Liver (tissue), 10 donors: ENCODE measurements at places on chromosomes 16 and 17. TPM values are rescaled to one million over a fixed set of nuclear protein-coding genes. Genes with fewer than 3 reads are reported as not detected.
A peak's percentile ranks its signal among the peaks of the same experiment; 100 is the strongest.

The FBXW10 gene
- total RNA-seq = 0.08 TPM

The ACSM2A gene
- total RNA-seq = 30.1 TPM

The IGF2BP1 gene
- total RNA-seq = 22.6 TPM

The ZG16 gene
- total RNA-seq = 0.19 TPM

DNA sequence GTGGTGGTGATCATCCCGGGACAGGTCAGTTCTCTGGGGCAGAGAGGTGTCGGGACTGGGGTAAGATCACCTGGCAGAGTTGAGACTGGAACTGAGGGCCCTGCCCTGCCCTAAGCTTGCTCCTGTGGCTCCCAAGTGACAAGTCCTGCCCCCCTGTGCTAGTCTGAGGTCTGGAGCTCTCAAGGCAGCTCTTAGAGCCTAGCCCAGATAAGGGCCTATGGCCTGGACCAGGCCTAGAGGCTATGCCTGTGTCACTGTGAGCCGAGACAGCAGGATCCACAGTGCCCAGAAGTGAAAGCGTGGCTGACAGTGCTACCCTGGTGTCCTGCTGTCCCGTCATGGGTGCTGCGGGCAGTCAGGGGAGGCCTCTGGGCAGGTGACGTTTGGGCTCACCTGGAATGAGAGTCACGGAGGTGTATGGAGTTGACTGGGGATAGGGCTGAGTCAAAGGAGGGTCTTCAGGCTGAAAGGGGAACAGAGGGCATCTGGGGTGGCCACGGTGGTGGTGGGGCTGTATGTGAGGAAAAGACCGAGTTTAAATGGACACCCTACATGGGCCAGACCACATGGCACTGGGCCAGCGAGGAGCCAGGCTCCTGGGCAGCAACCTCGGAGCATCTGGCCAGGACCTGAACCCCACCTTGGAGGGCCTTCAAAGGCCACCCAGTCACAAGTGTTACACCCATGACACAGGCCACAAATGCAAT is 5.5 kb downstream of the NATD1 start:
- H3K4me3 ChIP-seq = no peak overlapping the region
- no peak overlapping the region for H3K27ac ChIP-seq
- no peaks in the 10 kb centered on the region for H3K27me3 ChIP-seq
- H3K36me3 ChIP-seq = no peaks in the 10 kb centered on the region
- no peak for DNase-seq

GRCh38 chr16:30569281-30569680 is 2.2 kb downstream of the ZNF688 start:
- H3K4me3 ChIP-seq = no peak overlapping the region
- no peaks in the 10 kb centered on the region for H3K36me3 ChIP-seq
- no peaks in the 10 kb centered on the region for H3K27me3 ChIP-seq
- H3K27ac ChIP-seq = no peak overlapping the region
- DNase-seq = no peak
- peaks cover 20% of the 10 kb centered on the region for H3K4me1 ChIP-seq

DNA sequence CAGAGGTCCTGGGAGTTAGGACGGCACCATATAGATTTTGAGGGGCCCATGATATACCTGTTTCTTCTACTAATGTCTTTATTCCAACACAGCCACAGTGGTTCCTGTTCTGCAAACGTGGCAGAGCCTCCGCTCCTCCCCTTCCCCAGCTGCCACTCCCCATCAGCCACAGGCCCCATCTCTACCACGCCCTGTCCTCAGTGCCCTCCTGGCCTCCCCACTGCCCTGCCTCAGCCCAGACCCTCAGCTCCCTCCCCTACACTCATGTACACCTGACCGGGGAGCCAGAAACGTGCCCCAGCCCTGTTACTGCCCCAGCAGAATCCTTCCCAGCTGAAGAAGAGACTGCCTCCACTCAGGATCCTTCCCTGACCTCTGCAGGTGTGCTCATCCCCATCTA is 11.9 kb upstream of the RBFOX3 start:
- no peaks in the 10 kb centered on the region for H3K36me3 ChIP-seq
- DNase-seq = no peak
- no peak overlapping the region for H3K27ac ChIP-seq
- H3K4me3 ChIP-seq = no peak overlapping the region

GRCh38 chr17:75486151-75486550 is 29.2 kb downstream of the CASKIN2 start:
- DNase-seq = no peak
- H3K36me3 ChIP-seq = no peaks in the 10 kb centered on the region
- no peaks in the 10 kb centered on the region for H3K27me3 ChIP-seq
- no peak overlapping the region for H3K27ac ChIP-seq

- no peaks in the 10 kb centered on the region for H3K27me3 ChIP-seq
- H3K36me3 ChIP-seq = peaks cover 5% of the 10 kb centered on the region
- no peak overlapping the region for H3K27ac ChIP-seq
- no peak for DNase-seq
- no peak overlapping the region for H3K4me3 ChIP-seq
Observed at GRCh38 chr17:17128476-17129075, 77.6 kb downstream of the PLD6 start.

DNA sequence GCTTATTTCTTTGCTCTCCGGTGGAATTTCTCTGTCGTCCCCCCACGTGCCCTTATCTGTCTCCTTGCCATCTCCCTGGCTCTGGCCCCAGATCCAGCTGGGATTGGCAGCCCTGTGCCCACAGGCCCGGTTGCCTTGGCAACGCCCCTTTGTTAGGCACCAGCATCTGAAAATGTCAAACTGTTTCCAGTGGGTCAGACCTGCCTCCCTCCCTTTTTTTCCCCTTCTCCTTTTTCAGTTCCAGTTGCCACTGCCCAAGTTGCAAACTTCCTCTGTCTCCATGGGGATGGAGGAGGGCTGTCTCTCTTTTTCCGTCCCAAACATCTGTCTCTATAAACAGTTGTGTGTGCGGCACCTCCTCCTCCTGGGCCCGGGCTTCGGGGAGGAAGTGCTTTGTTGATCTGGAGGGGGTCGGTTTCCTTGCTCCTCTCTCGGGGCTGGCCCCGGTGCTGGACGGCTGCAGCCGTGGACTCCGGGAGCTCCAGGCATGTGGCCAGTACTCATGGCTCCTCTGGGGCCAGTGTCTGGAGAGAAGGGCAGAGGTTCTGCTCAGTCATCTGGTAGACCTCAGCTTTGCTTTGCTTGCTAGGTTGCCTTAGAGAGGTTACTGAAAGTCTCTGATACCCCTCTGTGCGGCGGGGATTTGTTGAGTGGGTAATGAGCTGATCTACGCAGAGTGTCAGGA is 35.3 kb downstream of the SOCS3 start:
- H3K4me3 ChIP-seq = no peak overlapping the region
- H3K36me3 ChIP-seq = no peaks in the 10 kb centered on the region
- peak overlapping the region; percentile 83 for H3K27ac ChIP-seq
- H3K4me1 ChIP-seq = peaks cover 6% of the 10 kb centered on the region
- no peaks in the 10 kb centered on the region for H3K27me3 ChIP-seq
